Right renal pelvis (tissue), 4 donors: ENCODE measurements at places on chromosomes 2 and 18.
A peak's percentile ranks its signal among the peaks of the same experiment; 100 is the strongest.

DNA sequence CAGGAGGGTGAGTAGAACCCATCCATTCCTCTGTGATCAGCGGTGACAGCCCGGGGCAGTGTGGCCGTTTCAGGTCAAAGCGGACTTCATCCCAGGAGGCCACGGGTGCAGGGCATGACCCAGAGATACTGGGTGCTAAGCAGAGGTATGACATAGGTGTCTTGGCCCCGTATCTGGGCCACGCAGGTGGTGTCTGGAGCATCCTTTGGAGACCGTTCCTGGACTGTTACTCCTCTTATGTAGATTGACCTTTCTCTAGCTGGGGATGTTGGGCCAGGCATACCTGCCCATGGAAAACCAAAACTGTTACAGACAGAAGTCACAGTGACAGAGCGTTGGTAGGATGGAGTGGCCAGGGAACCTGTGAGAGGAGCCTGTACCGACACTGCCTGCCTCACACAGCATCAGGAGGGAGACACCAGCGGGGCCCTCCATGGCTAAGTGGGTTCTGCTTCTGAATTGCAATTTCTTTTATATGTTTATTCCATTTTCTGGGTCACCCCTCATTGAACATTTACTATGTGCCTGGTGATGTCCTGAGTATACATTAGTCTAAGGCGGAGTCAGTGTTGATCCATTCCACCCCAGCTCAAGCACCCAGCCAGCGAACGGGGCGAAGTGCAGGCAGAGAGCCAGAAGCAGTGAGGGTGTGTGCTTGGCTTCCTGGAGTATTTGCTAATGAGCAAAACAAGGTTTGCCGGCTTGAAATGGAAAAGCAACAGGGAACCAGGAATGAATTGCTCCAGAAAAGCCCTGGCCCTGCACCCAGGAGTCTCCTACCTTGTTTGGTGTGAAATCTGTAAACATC is 141.7 kb downstream of the SH3RF3 start:
- DNase-seq: no peak

GRCh38 chr2:217065695-217066405 is 206.0 kb upstream of the TNP1 start:
- DNase-seq: no peak

DNA sequence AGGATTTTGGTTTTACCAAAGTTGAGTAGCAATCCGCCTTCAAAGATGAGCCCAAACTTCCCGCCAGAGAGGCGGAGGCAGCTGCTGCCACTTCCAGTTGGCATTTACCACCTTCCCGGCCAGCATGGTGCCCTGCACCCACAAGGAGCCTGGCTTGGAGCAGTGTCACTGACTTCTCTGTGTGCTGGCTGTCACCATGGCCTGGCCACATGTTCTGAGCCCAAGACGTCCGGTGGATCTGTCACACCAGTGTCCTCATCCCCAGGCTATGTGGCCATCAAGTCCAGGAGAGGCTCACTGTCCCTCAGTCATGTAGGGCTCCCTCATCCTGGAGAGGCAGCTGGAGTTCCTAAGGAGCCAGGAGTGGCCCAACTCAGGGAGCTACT is 100.6 kb downstream of the ACKR3 start:
- DNase-seq: no peak

DNA sequence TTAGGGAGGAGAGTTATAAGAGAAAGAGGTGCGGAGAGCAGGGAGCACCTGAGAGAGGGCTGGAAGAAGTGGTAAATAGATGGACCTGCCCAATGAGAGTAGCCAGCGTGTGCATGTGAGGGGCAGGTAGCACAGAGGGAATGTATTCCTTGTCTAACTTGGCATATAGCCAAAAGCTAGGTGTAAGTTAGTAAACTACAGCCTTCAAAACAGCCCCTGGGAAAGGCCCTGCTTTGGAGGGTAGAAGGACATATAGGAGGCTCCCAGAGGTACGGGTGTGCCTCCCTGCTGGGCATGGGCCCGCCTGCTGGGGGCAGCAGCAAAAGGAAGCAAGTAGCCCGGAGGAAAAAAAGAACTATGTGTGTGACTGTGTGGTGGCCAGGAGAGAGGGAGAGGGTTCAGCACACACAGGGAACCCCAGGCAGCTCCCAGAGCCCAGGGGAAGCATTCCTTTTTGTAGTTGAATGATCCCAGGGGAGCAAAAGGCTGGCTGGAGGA is 48.0 kb downstream of the TCF7L1 start:
- no peak for DNase-seq

DNA sequence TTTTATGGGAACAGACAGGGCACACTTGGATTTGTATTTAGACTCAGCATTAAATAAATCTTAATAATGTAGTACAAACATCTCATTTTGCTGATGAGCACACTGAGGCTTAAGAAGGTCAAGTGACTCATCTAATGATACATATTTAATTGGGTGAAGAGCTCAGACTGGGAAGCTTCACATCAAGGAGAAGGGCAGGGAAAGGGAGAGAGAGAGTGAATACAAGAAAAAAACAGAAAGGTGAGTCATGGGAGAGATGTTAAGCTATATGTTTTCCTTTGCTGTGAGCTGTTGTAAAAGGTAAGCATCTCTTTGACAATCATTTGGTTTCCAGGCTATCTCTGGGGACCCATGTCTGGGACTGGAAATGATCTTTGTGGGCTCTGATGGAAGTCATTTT is 277.8 kb downstream of the SETBP1 start:
- no peak for DNase-seq

- DNase-seq: no peak
Observed at GRCh38 chr2:60478660-60479059, 74.8 kb downstream of the BCL11A start.

GRCh38 chr2:46798041-46798440 is 117.6 kb downstream of the MCFD2 start:
- no peak for DNase-seq

DNA sequence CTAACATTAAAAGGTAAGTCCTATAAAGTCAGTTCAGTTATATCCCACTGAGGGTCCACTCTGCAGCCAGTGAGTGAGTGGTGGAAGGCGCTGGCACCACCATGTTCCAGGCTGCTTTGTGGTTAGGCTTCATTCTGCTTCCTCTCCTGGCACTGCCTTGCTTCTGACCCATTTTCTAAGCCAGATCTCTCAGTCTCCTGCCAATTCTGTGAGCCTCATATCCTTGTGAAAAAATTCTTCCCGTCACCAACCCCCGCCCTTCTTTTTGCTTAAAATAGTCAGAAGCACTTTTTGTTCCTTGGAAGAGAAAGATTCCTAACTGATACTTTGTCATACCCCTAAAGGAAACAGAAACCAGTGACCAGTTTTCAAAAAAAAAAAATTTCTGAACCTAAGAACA is 139.8 kb upstream of the NCK2 start:
- no peak for DNase-seq

DNA sequence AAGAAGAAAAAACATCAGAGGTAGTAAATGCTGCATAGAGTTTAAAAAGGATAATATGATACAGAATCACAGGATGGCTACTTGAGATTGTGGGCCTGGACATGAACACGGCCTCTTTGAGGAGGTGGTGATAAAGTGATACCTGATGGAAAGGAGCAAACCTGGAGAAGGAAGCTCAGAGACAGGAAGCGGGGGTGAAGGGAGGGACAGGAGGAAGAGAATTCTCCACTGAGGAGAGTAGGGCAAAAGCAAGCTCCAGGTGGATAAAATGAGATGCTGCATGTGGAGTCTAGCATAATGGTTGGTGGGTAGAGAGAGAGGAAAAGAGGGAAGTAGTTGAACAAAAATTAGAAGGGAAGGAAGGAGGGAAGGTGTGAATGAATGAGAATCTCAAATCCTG is 77.0 kb upstream of the GALNT3 start:
- DNase-seq: no peak

GRCh38 chr2:37500031-37500430 is 155.6 kb downstream of the QPCT start:
- DNase-seq: no peak

- DNase-seq: no peak
Observed at GRCh38 chr2:162967811-162968210, 129.2 kb upstream of the KCNH7 start.

DNA sequence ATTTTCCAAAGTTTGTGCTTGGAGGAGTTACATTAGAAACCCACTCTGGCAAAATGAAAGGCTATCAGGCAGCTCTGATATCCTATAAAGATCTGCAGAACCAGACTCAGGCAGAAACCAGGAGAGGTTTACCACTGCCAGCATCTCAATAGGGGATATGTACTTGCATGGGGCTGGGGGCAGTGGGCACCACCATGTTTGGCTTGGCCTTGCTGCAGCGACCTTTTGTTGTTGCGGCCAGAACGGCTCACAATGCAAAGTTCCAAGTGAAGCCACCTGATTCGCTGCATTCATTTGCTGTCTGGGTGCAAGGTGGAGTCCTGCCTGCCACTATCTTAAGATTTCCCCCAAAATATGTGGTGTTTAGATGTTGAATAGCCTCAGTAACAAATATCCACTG is 81.3 kb downstream of the COPS8 start:
- no peak for DNase-seq

- DNase-seq: peak; percentile 44
Observed at GRCh38 chr2:28356095-28356911, 36.4 kb upstream of the FOSL2 start.

- DNase-seq: no peak
Observed at GRCh38 chr2:205089958-205090357, 544.7 kb downstream of the PARD3B start.

DNA sequence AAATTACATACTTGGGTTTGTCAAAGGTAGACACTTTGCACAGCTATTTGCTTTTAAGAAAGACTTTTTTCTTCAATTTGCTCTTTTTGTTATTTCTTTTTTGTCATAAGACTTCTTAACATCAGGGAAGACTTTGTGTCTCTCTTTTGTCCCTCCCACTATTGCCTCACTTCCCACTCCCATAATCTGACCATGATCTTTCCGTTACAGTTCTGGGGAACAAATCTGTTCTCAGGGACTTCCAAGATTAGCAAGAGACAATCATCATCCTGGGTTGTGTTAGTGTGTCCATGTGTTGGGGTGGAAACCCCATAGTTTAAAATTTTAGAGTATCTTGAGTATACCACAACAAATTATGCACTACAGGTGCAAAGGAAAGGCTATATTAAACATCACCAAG is 75.3 kb downstream of the REV1 start:
- DNase-seq: no peak

GRCh38 chr2:37377187-37377532 is 32.7 kb downstream of the QPCT start:
- DNase-seq: no peak

GRCh38 chr2:130823886-130824491 is 12.7 kb upstream of the ARHGEF4 start:
- no peak for DNase-seq

GRCh38 chr2:64586883-64587481 is 62.9 kb downstream of the AFTPH start:
- DNase-seq: no peak

- no peak for DNase-seq
Observed at GRCh38 chr2:39871291-39871761, 92.3 kb upstream of the THUMPD2 start.

DNA sequence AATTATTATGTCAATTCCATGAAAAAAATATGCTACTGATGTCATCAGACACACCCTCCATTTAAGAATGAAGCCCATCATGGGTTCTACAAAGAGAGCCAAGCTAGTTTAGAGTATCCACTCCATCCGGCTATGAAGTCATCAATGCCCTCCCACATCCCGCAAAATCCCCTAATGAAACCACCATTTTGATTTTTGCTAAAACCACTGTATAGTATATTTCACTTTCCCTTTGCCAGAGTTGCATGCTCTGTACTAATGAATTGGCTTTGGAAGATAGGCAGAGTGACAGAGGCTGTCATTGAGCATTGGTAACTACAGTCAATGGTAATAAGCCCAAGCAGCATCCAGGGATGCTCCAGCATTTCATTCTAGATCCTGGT is 118.6 kb downstream of the ANKRD44 start:
- no peak for DNase-seq

DNA sequence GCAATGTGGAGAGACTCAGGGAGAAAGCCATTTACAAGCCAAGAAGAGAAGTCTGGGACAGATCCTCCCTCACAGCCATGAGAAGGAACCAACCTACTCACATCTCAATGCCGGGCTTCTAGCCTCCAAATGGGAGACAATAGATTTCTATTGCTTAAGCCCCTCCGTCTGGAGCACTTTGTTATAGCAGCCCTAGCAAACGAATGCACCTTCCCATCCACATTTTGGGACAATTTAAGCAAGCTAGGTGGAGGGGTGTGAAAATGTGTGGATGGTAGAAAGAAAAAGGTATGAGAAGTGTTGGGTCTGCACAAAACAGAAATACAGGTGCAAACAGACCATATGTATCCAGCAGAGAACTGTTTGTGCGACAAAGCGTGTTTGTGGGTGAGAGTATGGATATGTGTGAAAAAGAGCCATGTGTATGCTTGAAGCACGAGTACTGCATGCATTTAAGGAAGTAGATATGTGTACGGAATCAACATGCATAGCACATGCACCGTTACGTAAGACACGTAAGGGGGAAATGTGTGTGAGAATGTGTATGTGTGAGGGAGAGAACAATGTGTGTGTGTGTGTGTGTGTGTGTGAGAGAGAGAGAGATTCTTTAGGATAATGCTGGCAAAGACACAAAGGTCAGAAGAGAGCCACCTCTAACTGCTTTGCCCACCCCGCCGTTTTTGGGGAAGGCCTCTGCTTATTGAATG is 13.1 kb upstream of the E2F6 start:
- no peak for DNase-seq

GRCh38 chr2:240916571-240917008 is 10.5 kb downstream of the CROCC2 start:
- DNase-seq: no peak

DNA sequence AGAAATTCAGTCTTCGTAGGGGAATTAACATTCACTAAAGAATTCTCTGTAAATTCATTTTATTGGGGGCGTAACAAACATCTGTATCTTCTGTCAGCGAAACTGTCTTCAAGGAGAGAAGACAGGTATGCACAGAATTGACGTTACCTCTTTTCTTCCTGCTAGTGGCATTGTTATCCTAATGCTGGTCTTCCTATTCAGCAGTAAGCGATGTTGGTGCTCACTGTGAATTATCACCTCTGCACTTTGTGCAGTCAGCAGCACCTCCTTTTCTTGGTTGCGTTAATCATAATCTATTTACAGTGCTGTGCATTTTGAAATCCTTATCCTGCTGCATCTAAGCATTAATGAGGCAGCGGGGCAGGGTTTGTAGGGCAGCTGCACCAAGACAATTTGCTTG is 362.3 kb downstream of the SLC4A3 start:
- no peak for DNase-seq

GRCh38 chr2:190887089-190887488 is 6.5 kb downstream of the GLS start:
- DNase-seq: no peak

- DNase-seq: no peak
Observed at GRCh38 chr2:128714285-128714684, 395.6 kb upstream of the HS6ST1 start.

- DNase-seq: no peak
Observed at GRCh38 chr2:239169311-239170048, 231.3 kb downstream of the HDAC4 start.

- DNase-seq: no peak
Observed at GRCh38 chr2:85893428-85894258, 4.9 kb upstream of the ST3GAL5 start.

DNA sequence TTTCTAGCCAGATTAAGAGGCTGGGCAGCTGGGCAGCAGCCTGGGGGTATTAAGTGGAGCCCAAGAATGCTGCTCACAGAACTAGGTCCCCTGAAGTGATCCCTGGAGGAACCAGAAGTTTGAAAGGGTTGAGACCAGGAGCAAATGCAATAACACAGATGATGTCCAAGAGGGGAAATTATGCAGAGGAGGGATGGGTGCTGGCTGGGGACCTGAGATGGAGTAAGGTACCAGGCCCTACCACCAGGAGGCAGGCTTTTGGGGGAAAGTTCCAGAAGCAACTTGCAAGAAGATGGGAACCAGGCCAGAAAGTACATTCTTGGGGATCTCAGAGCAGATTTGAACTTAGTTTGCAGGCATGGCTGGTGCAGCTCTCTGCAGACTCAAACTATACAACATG is 175.1 kb downstream of the NCK2 start:
- no peak for DNase-seq
